ENCODE measurements at places on chromosomes 6 and 20.

- no peak for DNase-seq
Measured at GRCh38 chr20:25706793-25707192, 10.1 kb upstream of the ZNF337 start.

DNA sequence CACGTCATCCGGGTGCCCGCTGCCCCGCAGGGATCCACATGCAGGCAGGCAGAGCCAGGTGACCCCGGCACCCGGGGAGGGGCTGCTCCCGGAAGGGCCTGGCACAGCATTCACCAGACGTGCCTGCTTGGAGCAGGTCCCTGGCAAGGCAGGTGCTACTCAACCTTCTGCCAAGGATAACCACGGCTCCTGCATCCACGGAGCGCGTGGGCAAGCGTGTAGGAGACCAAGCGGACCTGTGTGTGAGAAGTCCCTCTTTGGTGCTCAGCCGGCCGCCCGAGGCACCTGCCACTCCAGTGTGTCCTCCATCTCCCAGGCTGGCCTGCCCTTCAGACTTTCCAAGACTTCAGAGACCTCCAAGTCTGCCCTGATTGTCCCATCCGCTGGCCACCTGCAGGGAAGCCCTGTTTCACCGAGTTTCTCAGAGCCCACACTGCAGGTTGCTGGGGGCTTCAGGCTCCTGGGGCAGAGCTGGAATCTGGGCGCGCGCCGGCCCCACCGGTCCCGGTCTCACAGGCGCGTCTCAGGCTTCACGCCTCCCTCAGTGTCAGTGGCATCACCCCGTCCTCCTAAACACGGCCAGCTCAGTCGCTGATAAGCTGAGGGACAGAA is 124.3 kb downstream of the DLL1 start:
- DNase-seq: no peak

DNA sequence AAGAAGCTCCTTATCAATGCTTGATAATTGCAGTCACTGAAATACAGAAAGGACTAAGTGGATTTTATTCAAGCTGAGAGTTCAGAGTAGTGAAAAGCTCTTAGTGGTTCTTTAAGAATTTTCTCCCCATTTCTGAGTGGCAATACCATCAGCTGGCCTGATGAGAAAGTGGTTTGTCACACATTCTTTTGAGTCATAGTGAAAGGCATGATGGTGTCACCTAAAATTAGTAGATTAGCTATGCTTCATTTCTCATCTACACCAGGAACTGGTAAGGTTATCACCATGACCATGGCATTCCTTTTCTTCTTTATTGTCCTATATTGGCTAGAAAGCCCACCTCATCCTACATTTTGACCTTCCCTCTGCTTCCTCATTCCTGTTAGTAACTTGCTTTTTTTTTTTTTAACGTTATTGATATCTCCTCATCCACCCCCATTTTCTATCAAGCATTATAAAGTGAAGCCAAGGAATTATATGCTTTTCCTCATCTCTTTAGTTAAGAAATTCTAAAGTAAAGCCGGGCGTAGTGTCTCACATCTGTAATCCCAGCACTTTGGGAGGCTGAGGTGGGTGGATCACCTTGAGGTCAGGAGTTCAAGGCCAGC is 67.4 kb upstream of the LOC128125822 start:
- DNase-seq: no peak

DNA sequence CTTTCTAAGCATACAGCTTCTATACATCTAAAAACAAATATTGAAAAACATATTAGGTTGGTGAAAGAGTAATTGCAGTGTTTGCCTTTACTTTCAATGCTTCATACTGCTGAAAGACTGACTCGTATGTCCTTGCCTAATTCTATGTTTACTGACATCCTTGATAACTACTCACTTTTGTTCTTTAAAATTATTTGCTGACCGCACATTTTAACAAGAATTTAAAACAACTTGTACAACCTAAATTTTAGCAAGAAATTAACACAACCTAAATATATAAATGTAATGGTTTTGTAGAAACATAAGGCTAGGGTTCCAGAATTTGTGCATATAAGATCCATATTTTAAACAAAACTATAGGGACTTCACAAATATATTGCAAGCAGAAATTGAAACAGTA is 640.2 kb upstream of the MMS22L start:
- DNase-seq: no peak

- peak; percentile 27 for DNase-seq
Measured at GRCh38 chr6:32195902-32196681, 3.6 kb upstream of the GPSM3 start.

DNA sequence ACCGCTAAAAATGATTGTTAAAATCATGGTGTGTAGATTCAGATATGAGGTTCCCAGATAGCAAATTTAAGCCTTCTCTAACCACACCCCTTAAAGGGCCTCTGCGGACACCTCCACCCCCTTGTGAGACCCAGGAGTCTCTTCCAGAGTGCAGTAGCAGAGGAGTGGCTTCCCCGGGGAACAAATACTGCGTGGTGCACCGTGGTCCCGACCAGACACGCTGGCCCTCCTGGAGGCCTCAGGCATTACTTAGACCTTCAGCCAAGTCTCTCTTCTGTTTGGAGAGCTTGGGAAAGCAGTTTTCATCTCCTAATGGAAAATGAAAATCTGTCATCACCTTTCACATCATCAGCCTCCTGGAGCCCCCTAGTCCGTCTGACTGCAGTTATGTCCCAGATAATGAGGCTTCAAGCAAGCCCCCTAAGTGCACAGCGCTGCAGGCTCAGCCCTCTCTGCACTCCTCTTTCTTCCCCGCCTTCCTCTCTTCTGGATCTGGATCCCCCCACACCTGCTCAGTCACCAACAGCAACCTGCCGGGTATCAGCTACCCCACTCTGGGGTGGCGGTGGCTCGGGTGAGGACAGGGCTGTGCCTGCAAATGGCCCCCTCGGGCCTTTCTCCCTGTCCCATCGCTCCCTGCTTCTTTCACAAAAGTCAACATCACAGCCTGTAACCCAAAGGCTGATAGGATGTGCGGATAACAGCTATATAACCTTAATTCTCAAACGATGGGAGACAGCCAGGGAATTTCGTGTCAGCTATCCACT is 58.8 kb upstream of the TAGAP start:
- no peak for DNase-seq

DNA sequence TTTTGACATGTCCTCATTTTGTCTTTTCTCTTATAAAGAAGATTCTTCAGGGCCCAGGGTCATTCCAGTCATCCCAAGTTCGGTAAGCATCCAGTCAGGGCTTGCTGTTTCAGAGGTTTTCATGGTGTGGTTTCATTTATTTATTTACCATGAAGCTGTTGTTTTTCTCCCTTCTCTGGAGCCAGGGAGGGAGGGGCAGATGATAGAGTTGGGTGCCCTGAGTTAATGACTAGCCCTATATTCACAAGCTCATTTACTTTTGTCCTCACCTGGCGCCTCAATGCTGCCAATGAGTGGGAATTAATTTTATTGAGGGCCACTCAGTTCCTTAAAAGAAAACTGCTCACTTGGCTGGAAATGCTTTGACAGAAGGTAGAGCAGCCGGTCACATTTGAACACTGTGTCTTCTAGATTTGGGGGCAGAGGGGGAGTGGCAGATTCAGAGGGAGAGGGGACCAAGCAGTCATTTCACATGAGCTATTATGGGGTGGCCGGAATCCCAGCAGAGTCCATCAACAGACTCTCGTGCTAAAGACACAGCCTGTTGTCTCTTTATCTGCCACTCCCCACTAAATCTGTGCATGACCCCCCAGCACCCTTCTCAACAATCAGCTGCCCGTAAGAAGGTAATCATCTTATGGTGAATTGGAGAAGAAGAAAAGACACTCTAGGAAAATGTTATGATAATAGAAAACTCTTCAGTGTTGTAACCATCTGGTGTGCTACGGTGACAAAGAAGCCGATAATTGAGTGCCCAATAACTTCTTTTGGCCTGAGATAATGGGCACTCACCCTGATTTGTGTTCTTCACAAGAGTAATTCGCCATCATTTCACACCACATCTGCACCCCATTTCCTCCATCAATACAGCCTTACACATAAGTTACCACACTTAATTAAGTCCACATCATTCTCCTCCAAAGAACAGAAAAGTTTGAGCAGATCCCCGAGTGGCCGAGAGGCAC is 573.5 kb upstream of the JAG1 start:
- no peak for DNase-seq

DNA sequence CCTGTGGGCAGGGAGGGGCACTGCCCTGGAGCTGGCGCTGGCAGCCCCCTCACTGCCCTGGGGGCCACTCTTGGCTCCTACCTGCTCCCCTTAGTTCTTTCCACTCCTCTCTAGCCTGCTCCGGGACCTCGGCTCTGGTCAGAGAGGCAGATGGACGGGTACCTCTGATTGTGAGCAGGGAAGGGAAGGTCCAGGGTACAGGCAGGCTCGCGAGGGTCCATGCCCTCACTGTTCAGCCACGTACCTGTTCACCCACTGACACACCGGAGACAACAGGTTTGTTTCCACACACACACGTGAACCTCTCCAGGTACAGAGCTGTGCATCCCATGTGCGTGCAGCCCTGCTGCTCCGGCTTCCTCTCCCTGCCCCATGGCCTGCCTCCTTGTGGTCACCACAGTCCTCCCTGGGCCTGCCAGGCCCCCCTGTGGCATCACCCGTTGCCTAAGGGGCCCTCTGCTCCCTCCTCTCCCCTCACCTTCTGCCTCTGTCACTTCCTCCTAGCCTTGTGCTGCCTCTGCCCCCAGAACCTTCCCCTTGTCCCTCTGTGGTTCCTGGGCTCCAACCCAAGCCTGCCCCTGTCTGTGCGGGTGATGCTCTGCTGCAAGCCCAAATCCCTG is 2.3 kb downstream of the EMILIN3 start:
- no peak for DNase-seq

DNA sequence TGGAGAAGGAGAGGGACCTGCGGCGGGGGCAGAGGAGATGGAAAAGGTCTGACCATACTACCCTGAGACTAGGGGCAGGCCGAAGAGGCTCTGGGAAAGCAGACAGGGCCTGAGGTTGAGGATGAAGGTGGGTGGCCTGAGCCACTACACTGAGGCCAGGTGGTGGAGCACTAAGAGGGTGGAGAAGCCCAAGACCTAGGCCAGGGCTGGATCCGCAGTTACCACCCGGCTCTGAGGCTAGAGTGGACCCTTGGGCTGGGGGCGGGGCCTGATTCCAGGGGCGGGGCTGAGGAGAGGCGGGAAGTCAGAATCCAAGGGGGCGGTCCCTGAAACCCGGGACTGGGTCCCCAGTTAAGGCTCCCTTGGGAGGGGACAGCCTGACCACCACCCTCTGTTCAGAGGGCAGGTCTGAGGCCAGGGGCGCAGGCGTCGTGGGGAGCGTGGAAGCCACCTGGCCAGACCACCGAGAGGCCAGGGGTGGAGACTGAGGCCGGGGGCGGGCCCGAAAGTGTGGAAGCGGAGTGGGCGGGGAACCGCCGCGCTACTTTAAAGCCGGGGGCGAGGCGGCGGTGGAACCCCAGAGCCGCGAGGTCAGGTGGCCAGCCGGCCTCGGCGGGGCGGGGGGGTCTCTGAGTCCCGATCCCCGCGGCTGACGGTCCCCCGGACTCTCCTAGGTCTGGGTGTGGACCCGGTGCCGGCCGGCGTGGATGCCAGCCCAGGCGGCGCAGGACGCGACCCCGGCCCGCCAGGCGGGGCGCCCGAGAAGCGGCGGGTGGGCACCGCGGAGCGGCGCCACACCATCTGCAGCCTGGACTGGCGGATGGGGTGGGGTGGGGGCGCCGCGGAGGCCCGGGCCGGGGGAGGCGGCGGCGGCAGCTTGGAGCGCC is 8.3 kb downstream of the CCM2L start:
- DNase-seq: peak; percentile 36

DNA sequence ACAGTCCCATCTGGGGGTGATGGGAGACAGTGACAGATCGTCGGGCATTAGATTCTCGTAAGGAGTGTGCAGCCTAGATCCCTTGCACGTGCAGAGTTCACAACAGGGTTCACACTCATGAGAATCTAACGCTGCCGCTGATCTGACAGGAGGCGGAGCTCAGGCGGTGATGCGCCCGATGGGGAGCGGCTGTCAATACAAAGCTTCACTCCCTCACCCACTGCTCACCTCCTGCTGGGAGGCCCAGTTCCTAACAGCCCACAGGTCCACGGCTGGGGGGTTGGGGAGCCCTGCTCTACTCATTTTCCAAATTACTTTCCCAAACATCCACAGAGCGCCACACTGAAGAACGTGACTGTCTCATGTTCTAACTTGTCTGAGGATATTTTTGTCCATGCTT is 25.3 kb downstream of the CTCFL start:
- no peak for DNase-seq

- no peak for DNase-seq
Measured at GRCh38 chr6:71396410-71396801, 107.8 kb downstream of the OGFRL1 start.

DNA sequence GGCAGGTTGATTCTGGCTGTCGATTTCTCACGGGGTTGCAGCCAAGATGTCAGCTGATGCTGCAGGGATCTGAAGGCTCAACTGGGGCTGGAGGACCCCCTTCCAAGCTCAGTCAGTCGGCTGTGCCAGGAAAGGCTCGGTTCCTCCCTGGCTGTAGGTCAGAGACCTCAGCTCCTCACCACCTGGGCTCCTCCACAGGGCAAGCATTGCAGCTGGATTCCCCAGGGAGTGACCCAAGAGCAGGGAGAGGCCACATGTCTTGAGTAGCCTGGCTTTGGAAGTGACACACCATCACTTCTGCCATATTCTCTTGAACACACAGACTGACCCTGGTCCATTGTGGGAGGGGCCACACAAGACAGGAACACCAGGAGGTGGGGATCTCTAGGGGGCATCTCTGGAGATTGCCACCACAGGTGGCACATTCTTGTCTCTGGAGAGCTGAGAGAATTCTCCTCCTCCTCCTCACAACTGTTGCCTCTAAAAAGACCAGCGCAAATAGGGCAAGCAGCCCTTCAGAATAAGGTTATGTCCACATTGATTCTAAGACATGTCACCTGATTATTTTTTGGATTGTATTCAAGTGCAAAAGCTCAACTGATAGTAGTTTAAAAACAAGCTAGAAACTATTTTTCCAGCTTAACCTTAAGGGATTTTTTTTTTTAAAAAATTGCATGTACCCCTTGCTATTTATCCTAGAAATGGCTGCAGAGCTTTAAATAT is 270.5 kb downstream of the NRN1 start:
- DNase-seq: no peak

DNA sequence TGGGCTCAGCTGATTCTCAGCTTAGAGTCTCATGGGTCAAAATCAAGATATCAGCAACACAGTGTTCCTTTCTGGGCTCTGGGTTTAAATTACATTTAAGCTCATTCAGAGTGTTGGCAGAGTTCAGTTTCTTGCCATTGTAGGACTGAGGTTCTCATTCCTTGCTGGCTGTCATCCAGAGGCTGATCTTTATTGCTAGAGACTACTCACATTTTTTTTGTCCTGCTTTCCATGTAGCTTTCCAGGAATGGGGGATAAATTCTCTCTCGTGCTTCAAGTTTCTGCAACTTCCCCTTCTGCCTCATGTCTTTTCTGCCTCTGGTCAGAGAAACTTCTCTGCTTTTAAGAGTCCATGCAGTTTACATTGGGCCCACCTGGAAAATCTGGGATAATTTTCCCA is 86.9 kb downstream of the RFX6 start:
- no peak for DNase-seq
